ENCODE measurements at places on chromosomes 5 and 9.

- no peak for DNase-seq
Observed at GRCh38 chr5:141920771-141921170, 2.9 kb upstream of the DELE1 start.

GRCh38 chr5:167833456-167833855 lies 458.0 kb upstream of the WWC1 start:
- DNase-seq: no peak

DNA sequence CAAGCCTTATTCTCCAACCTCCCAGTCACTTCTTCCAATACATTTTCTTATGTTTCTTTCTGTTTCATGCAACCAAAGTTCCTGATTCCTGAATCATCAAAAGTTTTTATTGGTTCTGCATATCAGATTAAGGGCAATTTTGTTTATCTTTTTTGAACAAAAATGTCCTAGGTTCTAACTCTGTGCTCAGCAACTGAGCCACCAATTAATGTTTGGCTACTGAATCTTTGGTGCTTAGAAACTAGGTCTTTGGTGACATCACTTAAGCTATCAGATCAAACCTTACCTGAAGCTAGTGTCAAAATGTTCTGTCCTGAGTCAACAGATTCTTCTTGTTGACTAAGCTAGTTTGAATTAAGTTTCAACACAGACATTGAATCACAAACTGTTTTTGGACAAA lies 56.1 kb downstream of the FGF18 start:
- DNase-seq: no peak

DNA sequence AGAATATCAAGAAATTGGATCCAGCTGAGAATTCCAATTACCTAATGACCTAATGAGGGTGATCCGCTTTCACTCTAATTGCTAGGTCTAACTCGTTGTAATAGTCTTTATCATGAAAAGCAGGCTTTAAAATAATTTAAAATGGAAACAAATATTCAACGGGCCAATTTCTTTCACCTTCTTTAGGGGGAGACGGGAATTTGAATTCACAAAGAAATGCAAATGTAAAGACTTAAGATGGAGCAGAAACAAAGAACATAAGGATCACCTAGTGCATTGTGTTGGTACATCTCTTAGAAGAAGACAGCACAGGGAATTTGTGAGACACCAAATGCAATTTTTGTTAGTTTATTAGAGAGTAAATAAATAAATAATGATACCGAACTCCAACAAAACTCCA lies 1.5 kb upstream of the KCNN2 start:
- no peak for DNase-seq

DNA sequence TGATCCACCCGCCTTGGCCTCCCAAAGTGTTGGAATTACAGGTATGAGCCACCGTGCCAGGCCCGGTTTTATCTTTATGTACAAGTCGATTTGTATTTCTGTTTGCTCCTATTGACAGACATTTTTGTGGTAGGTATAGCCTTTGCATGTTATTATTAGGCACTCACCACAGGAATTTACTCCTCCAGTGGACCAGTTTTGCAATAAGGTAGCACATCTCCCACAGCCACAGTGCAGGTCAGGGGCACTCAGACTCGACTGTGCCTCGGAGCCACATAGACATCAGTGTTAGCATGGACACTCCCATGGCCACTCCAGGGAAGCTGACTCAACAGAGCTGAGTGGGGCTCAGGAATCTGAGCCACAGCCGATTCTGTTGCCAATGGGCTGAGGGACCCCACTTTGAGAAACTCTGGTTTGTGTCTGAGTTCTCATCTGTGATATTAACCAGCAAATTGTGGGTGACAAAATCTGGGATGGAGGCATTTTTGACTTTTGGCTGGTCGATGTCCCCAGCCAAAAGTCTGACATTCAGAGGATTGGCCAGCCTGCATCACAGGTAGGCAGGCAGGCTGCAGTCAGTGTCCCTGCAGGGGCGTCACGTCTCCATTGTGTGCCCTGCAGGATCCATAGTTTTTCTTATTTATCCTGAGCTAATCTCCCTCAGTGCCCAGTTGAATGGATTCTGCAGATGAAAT lies 15.0 kb upstream of the SHB start:
- DNase-seq: no peak

DNA sequence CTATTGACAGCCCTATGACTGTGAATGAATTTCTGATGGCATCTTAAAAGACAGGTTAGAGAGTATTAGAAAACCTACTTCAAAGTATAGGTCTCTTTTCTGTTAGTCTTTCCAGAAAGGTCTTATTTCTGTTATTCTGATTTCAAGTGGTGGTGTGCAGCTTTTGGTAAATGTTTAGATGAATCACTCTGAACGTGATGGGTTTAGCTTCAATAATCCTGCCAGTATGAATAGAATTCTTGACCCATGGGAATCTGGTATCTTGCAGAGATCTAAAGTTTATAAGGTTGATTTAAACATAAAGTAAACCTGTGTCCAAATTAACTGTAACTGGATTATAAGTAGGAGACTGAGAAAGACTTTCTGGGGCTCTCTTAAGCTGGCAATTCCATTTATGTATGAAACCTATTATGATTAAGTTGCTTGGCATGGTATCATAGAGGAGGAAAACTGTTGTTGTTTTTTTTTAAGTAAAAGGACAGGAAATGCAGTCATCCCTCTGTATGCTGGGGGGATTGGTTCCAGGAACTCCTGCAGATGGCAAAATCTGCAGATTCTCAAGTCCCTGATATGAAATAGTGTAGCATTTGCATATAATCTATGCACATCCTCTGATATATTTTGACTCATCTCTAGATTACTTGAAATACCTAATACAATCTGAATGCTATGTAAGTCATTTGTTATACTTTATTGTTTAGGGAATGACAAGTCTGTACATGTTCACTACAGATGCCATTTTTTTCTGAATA lies 77.0 kb upstream of the ADAMTS19 start:
- no peak for DNase-seq

DNA sequence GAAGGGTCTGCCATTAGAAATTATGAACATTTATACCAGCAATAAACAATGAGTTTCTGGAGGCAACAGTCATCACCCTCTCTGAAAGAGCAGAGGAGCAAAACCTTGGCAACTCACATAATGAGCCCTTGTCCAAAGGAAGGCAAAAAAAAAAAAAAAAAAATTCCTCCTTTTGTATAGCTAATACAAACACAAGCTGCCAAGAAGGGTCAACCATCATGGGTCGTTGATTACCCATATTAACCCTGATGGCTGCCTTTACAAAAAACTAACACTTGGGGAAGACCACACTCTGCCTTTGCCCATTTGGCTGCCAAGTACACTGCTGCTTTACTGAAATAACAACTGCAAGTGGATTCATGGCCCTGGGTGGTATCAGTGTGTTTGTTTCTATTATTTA lies 272.7 kb downstream of the ADAMTSL1 start:
- DNase-seq: no peak

DNA sequence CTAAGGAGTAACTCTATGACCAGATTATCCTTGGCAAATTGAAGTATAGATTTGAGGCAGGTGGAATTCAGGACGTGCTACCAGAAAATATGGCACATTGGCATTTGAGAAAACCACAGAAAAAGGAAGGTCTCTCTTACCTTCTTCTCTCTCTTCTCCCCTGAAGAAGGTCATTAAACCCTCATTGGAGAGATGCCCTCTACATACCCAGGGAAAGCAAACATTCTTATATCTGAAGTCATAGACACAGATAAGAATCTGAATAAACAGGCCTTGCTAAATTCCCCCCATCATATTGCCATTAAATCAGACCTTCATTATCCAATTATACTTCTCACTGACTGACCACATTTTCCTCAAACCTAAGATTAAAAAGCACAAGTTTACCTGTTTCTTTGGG lies 17.8 kb downstream of the SPINK1 start:
- DNase-seq: no peak

GRCh38 chr5:139649082-139649991 lies 1.2 kb downstream of the CXXC5 start:
- no peak for DNase-seq

- DNase-seq: no peak
Observed at GRCh38 chr9:127908660-127908926, 8.2 kb downstream of the ST6GALNAC4 start.

DNA sequence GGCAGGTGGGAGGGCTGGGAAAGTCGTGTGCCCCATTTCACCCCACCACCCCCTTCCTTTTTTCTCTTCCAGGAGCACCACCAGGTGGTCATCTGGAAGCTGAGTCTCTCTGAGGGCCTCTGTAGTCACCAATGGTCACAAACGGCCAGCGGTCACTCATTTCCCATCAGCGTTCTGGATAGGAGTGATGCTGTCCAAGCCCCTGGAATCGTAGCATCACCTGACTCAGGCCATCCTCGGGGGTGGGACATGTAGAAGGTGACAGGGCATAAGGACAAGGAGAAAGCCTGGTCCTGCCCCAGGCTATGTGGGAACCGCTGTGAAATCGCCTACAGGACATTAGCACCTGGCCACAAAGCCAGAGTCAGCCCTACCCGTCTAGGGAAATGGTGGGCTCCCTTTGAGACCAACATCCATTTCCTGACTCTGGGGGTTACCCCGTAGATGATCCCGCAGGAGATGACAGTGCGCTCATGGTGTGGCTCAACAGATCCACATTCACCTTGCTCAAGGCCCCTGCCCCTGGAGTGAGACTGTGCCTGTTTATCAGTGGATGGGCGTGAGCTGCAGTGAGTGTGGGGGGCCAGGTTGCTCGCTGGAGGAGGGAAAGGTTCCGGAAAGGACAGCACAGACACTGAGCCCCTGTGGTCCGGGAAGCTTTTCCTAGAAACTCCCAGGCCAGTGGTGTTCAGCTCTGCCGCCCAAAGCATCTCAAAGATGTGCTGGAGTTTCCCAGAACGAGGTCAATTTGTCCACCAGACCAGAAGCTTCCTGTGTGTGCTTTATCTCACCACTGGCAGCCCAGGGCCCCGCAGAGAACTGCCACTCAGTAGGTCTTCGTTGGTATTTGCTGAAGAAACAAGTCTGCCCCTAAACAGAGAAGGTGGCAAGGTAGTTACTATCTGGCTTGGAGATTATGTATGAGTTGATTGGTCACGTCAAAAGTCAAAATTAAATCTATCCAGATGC lies 61.1 kb upstream of the UNC5A start:
- DNase-seq: no peak

GRCh38 chr5:54874337-54875021 lies 110.9 kb downstream of the ESM1 start:
- DNase-seq: no peak

- no peak for DNase-seq
Observed at GRCh38 chr9:70566066-70566465, 151.6 kb upstream of the KLF9 start.

GRCh38 chr9:26775391-26775790 lies 117.2 kb downstream of the CAAP1 start:
- DNase-seq: no peak

DNA sequence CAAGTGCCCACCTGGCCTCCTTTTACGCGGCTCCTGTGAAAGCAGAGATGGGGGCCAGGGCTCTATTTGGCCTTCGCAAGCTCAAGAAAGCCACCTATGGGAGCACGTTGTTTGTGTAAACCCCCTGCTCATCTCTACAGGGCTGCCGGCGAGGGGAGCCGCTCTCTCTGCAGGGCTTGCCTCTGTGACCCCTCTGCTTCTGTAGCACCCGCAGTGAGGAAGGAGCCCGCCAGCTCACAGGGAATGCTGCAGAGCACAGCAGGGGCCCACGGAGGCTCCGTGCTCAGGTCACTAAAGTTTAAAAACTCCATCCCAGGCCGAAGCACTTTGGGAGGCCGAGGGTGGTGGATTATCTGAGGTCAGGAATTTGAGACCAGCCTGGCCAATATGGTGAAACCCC lies 376.8 kb downstream of the IRX2 start:
- DNase-seq: no peak

DNA sequence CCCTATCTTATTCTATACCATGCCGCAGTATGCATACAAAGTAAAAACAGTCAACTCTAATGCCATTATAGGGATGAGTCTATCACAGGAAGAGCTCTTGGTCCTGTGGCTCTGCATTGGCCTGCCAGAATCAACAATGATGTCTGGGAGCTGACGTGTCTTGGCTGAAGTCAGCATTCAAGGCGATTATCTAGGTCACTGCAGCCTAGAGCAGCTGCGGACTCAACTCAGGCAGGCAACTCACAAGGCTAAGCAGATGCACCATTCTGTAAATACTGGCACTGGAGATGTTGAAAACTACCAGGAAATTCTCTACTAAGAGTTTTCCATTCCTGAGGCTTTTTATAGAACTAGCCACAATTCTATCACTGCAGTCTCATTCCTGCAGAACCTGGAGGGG lies 13.3 kb downstream of the SPATA9 start:
- DNase-seq: peak; percentile 77

DNA sequence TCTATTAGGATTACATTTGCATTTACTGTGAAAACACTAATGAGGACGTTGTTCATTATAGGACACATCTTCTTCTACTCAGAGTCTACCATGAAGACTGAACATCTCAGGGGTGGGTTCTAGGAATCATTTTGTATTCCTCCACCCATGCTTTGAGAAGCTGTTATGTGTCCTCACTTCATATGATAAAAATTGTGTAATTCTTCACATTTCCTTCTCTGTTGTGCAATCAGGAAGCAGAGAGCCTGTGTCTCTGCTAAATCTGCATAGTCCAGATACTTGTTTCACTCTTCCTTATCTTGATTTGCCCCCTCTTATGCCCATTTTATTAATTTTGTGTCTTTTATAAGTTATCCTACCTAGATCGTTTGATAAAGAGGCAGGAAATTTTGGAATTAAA lies 97.8 kb upstream of the IQGAP2 start:
- no peak for DNase-seq

DNA sequence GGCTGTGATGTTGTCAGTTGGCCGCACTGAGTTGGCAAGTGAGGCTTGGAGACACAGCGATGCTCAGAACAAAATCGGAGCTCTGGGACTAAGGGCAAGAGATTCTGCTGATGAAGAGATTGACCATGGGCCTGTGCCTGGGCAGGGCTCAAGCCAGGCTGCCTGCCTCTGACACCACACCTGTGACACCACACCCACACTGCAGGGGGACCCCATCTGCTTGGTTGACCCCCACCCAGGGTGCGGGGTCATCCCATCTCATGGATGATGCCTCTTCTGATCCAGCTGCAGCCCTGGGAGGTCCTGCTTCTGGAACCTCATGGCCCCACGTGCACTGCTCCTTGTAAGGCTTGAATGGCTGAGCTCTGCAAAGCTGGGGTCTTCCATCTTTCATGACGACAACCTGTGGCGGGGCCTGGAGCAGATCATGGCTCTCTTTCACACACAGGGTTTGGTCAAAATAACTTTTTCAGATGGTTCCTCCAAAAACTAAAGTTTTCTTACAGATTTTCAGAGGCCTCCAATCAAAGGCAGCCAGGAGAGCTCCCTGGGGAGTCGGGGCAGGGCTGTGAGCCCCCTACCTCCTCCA lies 185.2 kb downstream of the GADD45G start:
- DNase-seq: no peak

DNA sequence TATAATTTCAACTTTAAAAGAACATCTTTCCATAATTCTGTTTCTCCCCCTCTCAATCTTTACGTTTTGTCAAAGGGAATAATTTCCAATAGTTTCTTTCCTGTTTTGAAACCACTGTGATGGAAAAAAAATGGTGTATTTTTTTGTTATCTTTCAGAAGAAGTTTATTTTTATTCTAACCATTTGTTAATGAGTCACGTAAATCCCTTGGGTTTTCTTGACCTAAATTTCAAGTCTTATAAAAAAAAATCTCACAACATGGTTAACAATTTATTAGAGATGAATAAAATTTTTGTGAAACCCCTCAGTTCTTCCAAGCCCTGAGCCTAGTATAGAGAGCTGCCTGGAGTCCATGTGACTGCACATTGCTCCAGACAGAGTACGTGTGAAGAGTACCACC lies 106.1 kb upstream of the FBXL17 start:
- DNase-seq: no peak
